ENCODE measurements at places on chromosomes 12 and 14. TPM values are rescaled to one million over a fixed set of nuclear protein-coding genes. Genes with fewer than 3 reads are reported as not detected.

VPS29 gene
- 99.6 TPM for total RNA-seq

- DNase-seq: no peak
Observed at GRCh38 chr14:72824051-72824450, 69.8 kb downstream of the DPF3 start.

CD69 gene
- total RNA-seq: 8.4 TPM

PIP4P1 gene
- 25.9 TPM for total RNA-seq

DNA sequence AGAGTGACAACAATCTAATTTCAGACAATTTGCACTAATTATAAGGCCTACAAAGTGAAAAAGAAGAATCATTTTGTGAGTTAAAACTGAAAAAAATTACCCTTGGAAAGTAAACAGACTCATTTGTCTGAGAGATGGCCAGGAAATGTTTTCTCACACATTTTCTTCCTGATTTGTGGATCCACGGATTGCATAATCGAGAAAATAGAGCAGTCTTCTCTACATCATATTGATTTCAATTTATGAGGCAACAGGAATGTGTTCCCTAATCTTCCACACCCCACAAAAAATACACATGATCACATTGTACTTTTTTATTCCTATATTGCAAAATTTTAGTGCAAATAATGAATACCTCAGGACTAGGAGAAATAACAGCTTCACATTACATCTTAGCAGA is 160.8 kb downstream of the CCER1 start:
- DNase-seq: no peak

PIK3C2G gene
- not detected for total RNA-seq

- no peak for DNase-seq
Observed at GRCh38 chr12:103780093-103780440, 61.0 kb downstream of the NT5DC3 start.

GRCh38 chr14:77542421-77543239 is 44.0 kb upstream of the ISM2 start:
- DNase-seq: no peak

KRT81 gene
- 0.45 TPM for total RNA-seq

GRCh38 chr14:36579001-36579555 is 3.3 kb downstream of the NKX2-8 start:
- no peak for DNase-seq

ART4 gene
- total RNA-seq: 5.6 TPM

Data from aorta (tissue), 5 donors.